Suppressor macrophage treated with lipopolysaccharide for 4 hours (primary cell): ENCODE measurements at places on chromosomes 13 and 19.

DNA sequence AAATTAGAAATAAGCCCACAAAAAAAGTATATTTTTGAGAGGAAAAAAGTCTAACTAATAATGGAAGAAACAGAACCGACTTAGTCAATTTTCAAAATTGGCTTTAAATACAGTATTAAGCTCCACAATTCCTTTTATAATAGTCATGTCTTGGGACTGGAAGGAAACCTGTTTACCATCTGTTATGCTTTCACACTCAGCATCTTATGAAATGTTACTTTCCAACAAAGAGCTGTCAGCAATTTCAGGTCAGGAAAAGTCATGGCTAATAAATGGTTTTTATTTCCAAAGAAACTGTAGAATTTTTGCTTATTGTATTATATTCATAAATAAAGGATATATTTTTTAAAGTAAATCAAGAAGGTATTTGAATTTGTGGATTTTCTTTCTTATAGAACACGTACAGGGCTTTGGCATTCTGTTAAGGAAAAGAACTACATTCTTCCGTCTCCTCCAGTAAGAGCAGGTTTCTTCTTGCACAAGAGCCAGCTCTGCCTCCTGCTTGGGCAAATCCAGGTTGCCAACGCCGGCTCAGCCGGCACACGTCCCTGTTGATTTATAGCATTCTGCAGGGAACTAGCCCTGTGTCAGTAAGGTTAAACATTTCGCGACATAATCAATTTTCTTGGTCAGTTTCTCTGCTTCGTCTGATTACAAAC lies 52.9 kb upstream of the GPR12 start:
- DNase-seq = no peak

- no peak for DNase-seq
These were observed 1357.7 kb downstream of the PCDH9 start for GRCh38 chr13:65872448-65872847.

DNA sequence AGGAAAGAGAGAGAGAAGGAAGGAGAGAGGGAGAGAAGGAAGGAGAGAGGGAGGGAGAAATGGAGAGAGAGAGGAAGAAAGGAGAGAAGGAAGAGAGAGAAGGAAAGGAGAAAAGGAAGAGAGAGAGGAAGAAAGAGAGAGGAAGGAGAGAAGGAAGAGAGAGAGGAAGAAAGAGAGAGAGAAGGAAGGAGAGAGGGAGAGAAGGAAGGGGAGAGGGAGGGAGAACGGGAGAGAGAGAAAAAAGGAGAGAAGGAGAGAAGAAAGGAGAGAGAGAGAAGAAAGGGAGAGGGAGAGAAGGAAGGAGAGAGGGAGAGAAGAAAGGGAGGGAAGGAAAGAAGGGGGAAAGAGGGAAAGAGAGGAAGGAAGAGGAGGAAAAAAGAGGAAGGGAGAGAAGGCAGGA lies 1070.7 kb downstream of the UQCRFS1 start:
- DNase-seq = no peak

DNA sequence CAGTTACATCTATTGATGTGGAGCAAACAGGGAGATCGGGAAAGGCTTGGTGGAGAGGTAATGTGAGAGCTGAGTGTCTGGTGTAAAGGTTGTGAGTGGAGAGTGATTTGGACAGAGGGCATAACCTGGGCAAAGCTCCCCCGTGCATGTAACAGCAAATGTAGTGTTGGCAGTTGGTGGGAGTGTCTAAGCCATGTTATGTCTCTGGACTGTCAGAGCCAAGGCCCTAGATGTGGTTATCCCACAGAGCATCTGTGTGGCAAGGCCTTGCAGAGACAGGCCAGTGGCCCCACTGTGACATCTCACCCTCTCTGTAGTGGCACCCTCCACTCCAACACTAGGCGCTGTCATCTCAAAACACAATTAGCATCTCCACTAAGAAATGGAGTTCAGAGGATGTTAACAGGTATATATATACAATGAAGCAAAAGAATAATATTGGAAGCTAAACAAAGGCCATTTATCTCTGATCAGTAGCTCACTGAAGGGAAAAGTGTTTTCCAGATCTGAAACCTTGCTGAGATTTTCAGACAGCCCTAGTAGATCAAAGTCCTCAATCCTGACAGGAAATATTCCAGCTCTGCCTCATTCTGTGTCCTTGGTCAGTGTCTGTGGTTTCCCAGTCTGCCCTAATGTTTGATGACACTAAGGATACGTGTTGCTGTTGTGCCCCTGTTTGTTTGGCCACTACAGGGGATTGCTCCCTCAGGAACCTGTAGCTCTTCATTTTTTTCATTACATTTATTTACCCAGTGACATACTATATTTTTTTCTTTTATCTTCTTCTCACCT lies 20.2 kb downstream of the POLR1D start:
- DNase-seq = no peak

- DNase-seq = peak; percentile 53
These were observed 13.6 kb downstream of the CFD start for GRCh38 chr19:873084-873483.

DNA sequence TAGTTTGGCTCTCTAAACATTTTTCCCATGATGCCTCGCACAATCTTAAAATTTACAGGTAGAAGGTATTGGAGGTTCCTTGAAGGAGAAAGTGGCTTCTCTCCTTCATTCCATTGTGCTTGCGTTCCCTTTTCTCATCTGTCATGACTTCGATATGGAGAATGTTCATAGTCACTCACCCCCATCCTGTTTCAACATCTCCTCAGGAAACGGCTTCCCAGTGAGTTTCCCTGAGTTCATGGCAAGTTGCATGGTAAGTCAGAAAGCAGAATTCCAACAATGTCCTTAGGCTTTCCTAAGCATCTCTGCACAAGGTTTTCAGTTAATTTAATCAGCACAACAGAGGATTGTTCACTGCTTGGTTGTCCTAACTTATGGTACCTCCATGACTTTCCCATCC lies 581.8 kb upstream of the SLITRK5 start:
- DNase-seq = no peak

GRCh38 chr13:76983676-76984075 lies 8.2 kb upstream of the CLN5 start:
- no peak for DNase-seq

DNA sequence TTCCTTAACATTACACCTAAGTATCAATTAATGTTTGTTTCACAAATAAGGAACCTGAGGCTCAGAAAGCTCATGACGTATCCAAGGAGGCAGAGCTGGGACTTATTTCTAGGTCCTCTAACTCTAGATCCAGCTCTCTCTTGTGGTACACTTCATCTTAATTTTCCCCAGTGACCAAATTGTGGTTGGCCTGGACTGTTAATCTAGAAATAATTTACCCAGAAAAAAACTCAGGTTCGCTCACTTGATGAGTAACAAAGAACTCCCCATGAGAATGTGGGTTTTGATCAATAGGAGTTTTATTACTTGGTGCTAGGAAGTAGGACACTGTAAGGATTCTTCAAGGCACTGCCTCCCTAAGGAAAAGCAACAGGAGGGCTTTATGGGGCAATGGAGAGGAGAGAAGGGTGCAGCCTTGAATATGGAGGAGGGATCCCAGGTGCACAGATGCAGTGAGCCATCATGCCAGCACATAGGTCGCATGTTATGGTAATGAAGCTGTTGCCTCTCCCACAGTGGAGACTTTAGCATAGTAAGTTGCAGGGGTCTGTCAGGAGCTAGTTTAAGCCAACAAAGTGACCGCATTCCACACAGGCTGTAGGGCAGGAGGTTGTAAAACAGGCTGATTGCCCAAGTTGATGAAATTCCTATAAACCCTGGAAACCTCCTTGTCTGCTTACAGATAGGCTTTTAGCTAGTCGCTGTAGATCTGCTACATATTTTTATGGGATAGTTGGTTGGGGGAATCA lies 14.7 kb downstream of the RAP2A start:
- DNase-seq = no peak

- peak; percentile 97 for DNase-seq
These were observed 8.1 kb downstream of the STK11 start for GRCh38 chr19:1213391-1214286.

- DNase-seq = no peak
These were observed 216.3 kb downstream of the NHLRC3 start for GRCh38 chr13:39254601-39255000.

- DNase-seq = peak; percentile 13
These were observed 29.5 kb upstream of the AKT2 start for GRCh38 chr19:40314656-40315055.

GRCh38 chr19:10228920-10229319 lies 2.2 kb downstream of the S1PR2 start:
- DNase-seq = peak; percentile 53

DNA sequence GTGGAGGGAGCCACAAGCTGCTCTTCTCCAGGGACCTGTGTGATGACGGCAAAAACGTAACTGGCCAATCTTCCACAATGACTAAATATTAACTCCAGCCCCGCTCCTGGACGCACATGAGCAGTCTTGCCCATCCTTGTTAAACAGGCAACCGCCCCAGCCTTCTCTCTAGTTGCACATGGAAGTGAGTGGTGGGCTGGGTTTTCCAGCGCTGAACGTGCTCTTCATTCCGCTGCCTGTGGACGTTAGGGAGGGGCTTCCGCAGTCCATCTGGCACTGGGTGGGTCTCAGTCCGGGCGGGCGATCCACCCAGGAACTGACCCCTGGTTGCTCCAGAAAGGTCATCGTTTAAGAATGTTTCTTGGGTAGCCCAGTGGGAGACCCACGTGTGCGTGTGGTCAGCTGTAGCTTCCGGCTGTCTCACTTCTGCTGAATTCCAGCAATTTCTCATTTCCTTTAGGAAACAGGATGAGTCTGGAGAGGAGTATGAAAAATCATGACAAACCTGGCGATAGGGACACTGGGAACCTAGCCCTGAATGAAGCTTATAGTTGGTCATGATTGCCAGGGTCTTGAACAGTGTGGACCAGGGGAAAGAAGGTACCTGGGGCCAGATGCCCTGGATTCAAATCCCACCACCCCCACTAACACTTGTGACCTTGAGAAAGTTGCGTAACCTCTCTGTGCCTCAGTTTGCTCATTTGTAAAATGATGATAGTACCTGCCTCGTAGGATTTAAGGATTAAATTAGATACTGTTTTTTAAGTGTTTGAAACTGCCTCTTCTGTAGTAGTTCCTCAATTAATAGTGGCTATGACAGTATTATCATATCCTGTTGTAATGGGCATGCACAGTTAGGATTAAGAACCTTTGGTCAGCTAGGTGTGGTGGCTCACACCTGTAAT lies 92.6 kb downstream of the SIPA1L3 start:
- DNase-seq = no peak

DNA sequence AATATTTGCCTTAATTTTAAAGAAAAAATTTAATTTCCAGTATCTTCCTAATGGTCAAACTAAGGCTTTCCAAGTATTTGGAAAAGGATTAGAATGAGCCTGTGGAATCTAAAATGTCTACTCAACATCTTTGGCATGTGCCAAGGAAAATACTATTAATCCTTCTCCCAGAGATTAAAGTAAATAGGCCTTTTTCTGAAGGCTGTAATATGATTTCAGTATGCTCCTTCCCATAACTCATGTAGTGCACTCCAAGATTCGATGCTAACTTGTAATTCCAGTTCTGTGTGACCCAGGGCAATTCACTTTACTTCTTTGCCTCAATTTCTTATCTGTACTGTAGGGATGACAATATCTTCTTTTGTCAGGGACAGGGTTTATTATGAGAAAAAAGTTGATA lies 196.9 kb downstream of the ZIC5 start:
- no peak for DNase-seq

GRCh38 chr13:33799950-33800592 lies 17.9 kb upstream of the RFC3 start:
- DNase-seq = no peak

DNA sequence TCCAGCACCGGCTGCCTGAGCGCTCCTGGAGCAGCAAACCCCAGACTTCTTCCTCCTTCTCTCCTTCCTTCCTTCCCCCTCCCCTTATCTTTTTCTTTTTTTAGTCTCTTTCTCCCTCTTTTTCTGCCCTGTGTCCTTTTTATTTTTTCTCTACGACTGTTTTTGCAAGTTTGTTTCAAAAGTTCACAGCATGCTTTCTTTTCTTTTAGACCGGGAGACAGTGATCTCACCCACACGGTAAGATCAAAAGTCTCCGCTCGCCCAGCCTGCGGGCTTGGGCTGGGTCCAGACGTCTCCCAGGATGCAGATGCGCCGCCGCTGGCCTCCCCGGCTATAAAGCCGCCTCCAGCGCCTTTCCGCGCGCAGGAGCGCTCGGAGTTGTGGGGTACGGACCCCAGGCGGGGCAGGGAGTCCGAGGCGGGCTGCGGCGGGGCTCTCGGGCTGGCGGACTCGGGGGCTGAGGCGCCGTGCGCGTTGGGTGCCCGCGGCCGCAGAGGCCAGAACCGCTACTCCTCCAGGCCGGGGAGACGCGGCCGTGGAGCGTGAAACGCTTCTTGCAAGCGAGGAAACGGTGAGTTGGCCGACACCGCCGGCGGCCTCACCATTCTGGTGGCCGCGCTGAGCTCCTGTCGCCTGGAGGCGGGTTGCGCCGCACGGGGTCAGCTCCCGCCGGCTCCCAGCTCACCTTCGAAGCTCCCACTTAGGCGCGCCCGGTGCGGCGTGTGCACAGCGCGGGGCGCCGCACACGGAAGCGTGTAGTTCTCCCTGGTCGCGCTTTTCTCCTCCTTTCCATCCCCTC lies 2.0 kb upstream of the TSHZ3 start:
- DNase-seq = peak; percentile 35

- DNase-seq = no peak
These were observed at the start of gene PHLDB3 for GRCh38 chr19:43504426-43505185. TSS of gene PHLDB3 (minus strand) at chr19:43504746. CDS start at chr19:43504118, 628 bp downstream.

DNA sequence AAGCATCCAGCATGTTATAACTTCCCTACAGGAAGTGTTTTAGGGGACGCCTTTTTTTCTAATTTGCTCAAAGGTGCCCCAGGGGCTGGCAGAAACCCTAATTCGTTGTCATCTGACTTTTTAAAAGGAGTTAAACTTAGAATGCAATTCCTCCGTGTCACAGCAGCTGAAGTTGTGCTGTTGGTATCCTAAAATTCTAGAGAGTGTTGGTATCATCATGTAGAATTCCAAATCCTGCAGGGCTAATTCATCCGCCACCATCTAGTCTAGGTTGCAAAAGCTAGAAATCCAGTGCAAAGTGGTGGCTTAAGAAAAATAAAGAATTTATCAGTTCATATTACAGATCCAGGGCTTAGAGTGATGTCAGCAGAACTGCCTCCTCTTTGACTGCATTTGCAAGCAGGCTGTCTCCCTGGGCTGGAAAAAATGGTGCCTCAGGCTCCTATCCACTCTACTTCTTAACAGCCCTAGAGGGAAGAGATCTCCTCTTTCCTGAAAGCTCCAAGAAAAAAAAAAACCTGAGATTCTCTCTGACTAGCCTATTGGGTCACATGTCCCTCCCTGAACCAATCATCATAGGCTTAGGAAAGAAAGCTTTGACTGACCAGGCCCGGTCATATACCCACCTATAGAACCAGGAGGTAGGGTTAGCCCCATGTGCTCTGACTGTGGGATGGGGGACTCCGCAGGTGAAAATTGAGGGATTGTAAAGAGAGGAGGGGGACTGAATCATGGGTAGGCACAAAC lies 73.0 kb downstream of the MAP4K1 start:
- peak; percentile 76 for DNase-seq
